Natural killer cell treated with Interleukin-12 subunit alpha and Interleukin-12 subunit beta and Interleukin-15 and Interleukin-18, amount 100 ng/mL, for 72 hours (primary cell): ENCODE measurements at places on chromosomes 13 and 19. TPM values are rescaled to one million over a fixed set of nuclear protein-coding genes. Genes with fewer than 3 reads are reported as not detected.

- no peak for DNase-seq
- no peaks in the 10 kb centered on the region for H3K36me3 ChIP-seq
- no peaks in the 10 kb centered on the region for H3K4me1 ChIP-seq
Measured at GRCh38 chr13:37382146-37382545, 216.4 kb downstream of the POSTN start.

GRCh38 chr13:112897603-112897955, 71.4 kb upstream of the MCF2L start:
- H3K27me3 ChIP-seq = peaks cover 12% of the 10 kb centered on the region
- DNase-seq = no peak
- H3K4me3 ChIP-seq = no peak overlapping the region
- H3K36me3 ChIP-seq = no peaks in the 10 kb centered on the region

GRCh38 chr13:107209824-107210722, 642.1 kb upstream of the ARGLU1 start:
- no peaks in the 10 kb centered on the region for H3K36me3 ChIP-seq
- no peak for DNase-seq
- no peak overlapping the region for H3K27ac ChIP-seq
- H3K4me3 ChIP-seq = no peak overlapping the region
- no peaks in the 10 kb centered on the region for H3K27me3 ChIP-seq
- no peaks in the 10 kb centered on the region for H3K4me1 ChIP-seq

GRCh38 chr19:58368561-58369360, 6.2 kb upstream of the ZNF497 start:
- H3K27ac ChIP-seq = no peak overlapping the region
- no peaks in the 10 kb centered on the region for H3K4me1 ChIP-seq
- peak; percentile 56 for DNase-seq
- H3K36me3 ChIP-seq = no peaks in the 10 kb centered on the region
- H3K4me3 ChIP-seq = no peak overlapping the region

DNA sequence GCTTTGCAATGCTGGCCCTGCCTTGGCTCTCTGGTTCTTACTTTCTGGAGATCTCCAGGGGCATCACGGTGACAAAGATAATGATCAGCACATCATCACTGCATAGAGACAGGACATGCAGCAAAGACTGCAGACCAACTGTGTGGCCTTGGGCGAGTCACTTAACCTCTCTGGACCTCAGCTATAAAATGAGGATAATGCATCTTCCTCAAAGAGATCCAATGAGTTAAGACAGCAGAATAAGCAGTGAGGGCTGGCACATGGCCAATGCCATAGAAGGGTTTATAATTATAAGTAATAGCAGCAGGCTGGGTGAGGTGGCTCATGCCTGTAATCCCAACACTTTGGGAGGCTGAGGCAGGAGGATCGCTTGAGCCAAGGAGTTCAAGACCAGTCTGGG, 2.4 kb downstream of the MAG start:
- H3K4me3 ChIP-seq = no peak overlapping the region
- H3K36me3 ChIP-seq = no peaks in the 10 kb centered on the region
- H3K27me3 ChIP-seq = no peaks in the 10 kb centered on the region
- no peaks in the 10 kb centered on the region for H3K4me1 ChIP-seq

GRCh38 chr19:43329989-43330388, 23.5 kb upstream of the CD177 start:
- peaks cover 9% of the 10 kb centered on the region for H3K27me3 ChIP-seq
- no peaks in the 10 kb centered on the region for H3K36me3 ChIP-seq
- no peak for DNase-seq
- peaks cover 7% of the 10 kb centered on the region for H3K4me1 ChIP-seq
- H3K4me3 ChIP-seq = no peak overlapping the region

GRCh38 chr13:102582256-102582655, 14.5 kb upstream of the TPP2 start:
- peaks cover 10% of the 10 kb centered on the region for H3K4me1 ChIP-seq
- peak overlapping the region; percentile 56 for H3K27ac ChIP-seq
- DNase-seq = no peak

- DNase-seq = peak; percentile 84
- peaks cover 71% of the 10 kb centered on the region for H3K27me3 ChIP-seq
- no peak overlapping the region for H3K27ac ChIP-seq
- H3K4me1 ChIP-seq = peaks cover 5% of the 10 kb centered on the region
- peaks cover 27% of the 10 kb centered on the region for H3K36me3 ChIP-seq
Measured at GRCh38 chr13:112066624-112067004, 335 bp upstream of the SOX1 start.

DNA sequence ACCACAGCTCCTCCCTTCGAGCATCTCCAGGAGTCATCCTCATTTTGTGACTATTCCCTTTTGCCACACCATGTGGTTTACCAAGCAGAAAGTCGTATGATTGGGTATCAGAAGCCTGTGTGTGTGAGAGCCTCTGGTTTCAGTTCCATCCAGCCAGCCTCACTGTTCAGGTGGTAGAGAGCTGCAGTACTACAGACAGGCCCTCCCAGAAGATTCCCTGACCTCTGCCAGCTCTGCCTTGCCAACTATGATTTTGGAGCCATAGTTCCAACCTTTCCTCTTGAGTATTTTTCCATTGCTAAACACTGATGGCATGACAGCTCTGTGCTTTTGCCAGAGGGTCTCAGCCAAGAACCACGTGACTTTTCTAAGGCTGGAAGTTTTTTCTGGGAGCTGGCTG, 82.5 kb downstream of the DHRS12 start:
- H3K27me3 ChIP-seq = no peaks in the 10 kb centered on the region
- H3K36me3 ChIP-seq = no peaks in the 10 kb centered on the region
- H3K4me1 ChIP-seq = peaks cover 5% of the 10 kb centered on the region
- no peak overlapping the region for H3K27ac ChIP-seq
- no peak for DNase-seq

GRCh38 chr13:20425819-20426219, 99.8 kb downstream of the CRYL1 start:
- no peak overlapping the region for H3K27ac ChIP-seq
- DNase-seq = no peak
- H3K4me1 ChIP-seq = peaks cover 17% of the 10 kb centered on the region
- H3K4me3 ChIP-seq = no peak overlapping the region
- H3K27me3 ChIP-seq = no peaks in the 10 kb centered on the region

GRCh38 chr13:28817204-28817603, 2.9 kb upstream of the MTUS2 start:
- H3K27me3 ChIP-seq = peaks cover 25% of the 10 kb centered on the region
- peaks cover 5% of the 10 kb centered on the region for H3K4me1 ChIP-seq
- no peak overlapping the region for H3K4me3 ChIP-seq
- no peak for DNase-seq

- H3K4me1 ChIP-seq = no peaks in the 10 kb centered on the region
- no peaks in the 10 kb centered on the region for H3K27me3 ChIP-seq
- no peak for DNase-seq
- no peaks in the 10 kb centered on the region for H3K36me3 ChIP-seq
- no peak overlapping the region for H3K4me3 ChIP-seq
Measured at GRCh38 chr13:65330287-65330686, 1899.8 kb downstream of the PCDH9 start.

GRCh38 chr13:76019421-76020044, 383.4 kb downstream of the LMO7 start:
- no peak for DNase-seq
- no peaks in the 10 kb centered on the region for H3K27me3 ChIP-seq
- no peak overlapping the region for H3K4me3 ChIP-seq
- no peaks in the 10 kb centered on the region for H3K4me1 ChIP-seq
- no peak overlapping the region for H3K27ac ChIP-seq
- no peaks in the 10 kb centered on the region for H3K36me3 ChIP-seq

DNA sequence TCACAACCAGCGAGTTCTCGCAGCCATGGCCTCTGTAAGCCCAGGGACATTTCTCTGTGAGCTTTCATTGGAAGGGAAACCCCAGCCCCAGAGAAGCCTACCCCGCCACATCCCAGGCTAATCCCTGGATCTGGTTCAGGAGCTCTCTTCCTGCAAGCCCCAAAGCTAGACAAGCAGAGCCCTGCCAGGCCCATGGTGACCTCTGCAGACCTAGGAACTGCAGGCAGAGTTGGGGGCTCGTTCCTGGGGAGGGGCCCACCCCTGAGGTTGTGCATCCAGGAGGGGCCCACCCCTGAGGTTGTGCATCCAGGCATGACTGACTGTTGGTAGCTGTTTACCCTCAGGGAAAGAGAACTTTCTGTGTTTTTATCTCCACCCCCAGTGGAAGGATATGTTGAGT, 21.7 kb downstream of the KCTD15 start:
- no peaks in the 10 kb centered on the region for H3K36me3 ChIP-seq
- DNase-seq = no peak
- H3K4me3 ChIP-seq = no peak overlapping the region

DNA sequence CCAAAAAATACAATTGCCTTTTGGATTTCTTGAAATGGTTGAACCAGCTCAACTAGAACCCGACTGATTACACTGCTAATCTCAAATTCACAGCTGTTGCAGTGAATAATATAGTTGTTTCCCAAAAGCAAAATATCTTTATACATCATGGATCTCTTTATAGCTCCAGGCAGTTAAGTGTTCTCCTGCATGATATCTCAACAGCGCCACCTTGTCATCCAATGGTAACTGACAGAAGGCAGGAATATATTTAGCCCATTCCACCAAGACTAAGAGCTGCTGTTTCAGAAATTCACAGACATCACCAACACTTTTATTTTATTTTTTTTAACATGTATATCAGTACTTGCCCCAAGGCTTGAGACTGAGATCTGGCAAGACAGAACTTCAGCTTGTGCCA, 1141.0 kb upstream of the PRR20A start:
- no peak for DNase-seq
- H3K27me3 ChIP-seq = no peaks in the 10 kb centered on the region
- H3K27ac ChIP-seq = no peak overlapping the region
- H3K4me1 ChIP-seq = no peaks in the 10 kb centered on the region
- peaks cover 9% of the 10 kb centered on the region for H3K36me3 ChIP-seq

- peaks cover 18% of the 10 kb centered on the region for H3K27me3 ChIP-seq
- no peak for DNase-seq
- H3K36me3 ChIP-seq = no peaks in the 10 kb centered on the region
- H3K27ac ChIP-seq = no peak overlapping the region
- H3K4me1 ChIP-seq = peaks cover 10% of the 10 kb centered on the region
- no peak overlapping the region for H3K4me3 ChIP-seq
Measured at GRCh38 chr19:6092329-6093286, 17.7 kb downstream of the RFX2 start.

DNA sequence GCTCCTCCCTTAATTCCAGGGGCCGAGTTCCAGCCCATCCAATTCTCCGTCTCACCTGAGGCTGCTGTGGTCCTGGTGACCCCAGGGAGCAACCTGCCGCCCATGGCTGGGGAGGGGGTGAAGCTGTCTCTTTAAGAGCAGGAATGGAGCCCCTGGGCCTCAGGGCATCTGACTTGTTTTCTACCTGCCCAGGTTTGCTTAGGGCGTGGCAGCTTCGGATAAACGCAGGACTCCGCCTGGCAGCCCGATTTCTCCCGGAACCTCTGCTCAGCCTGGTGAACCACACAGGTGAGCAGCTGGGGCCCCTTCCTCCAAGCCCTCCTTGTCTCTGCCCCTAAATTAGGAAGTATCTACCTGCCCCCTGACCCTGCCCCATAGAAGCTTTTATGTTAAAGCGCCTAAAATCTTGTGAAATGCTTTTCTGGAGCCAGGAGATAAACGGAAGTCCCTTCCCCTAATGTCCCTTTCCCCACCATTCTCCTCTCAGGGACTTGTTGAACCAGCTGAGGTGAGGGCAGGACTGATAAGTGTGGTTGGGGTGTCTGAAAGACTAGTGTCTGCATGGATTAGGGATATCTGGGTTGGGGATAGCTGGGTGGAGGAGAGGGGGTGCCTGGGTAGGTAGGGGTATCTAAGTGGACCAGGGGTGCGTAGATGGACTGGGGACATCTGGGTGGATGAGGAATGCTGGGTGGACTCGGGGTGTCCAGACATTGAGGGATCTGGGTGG, 614 bp downstream of the FXYD3 start:
- no peak overlapping the region for H3K4me3 ChIP-seq
- no peaks in the 10 kb centered on the region for H3K36me3 ChIP-seq
- no peaks in the 10 kb centered on the region for H3K4me1 ChIP-seq
- no peak for DNase-seq
- no peaks in the 10 kb centered on the region for H3K27me3 ChIP-seq

DNA sequence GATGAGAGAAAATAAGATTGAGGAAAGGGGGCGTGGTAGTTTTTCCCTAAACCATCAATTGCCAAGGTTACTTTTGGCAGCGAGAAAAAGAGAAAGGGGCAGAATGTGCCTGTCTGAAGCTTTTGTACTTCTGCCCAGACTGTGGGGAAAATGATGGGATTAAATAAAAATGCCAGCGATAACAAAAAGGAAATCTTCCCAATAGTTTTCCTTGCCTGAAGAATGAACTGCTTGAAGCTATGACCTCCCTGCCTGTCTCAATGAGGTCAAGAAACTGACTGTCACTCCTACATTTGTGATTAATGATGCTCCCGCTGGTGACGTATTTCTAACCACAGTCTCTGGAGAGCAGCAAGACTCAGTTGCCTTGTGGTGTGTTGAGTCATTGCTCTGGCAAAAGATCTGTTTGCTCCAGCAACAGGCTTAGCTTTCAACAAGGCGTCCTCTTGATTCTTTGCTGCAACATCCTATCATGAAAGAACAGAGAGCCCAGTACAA, 1051.5 kb downstream of the DIAPH3 start:
- H3K27ac ChIP-seq = no peak overlapping the region
- H3K4me1 ChIP-seq = no peaks in the 10 kb centered on the region
- no peak for DNase-seq
- H3K27me3 ChIP-seq = no peaks in the 10 kb centered on the region
- peaks cover 4% of the 10 kb centered on the region for H3K36me3 ChIP-seq

DNA sequence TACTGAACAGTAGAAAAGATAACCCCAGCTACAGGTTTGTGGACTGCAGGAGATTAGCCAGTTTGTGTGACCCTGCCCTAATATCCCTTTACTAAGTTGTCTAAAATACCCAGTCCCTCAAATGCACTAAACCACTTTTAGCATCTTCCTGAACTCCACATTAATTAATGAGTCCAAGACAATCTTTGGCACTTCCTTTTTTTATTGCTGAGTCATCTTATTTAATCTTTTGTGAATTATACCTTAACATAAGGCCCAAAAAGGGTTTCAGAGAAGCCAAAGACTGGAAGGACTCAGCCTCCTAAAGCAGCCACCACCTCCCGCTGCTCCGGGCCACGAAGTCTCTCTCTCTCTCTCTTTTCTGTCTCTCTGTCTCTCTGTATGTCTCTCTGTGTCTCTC, 48.8 kb upstream of the PDCD5 start:
- H3K4me1 ChIP-seq = peaks cover 6% of the 10 kb centered on the region
- no peak overlapping the region for H3K27ac ChIP-seq
- H3K4me3 ChIP-seq = no peak overlapping the region

- H3K4me3 ChIP-seq = no peak overlapping the region
- peaks cover 28% of the 10 kb centered on the region for H3K36me3 ChIP-seq
- DNase-seq = no peak
- H3K27me3 ChIP-seq = no peaks in the 10 kb centered on the region
Measured at GRCh38 chr13:19645000-19645399, 11.5 kb downstream of the MPHOSPH8 start.

VSTM2B gene
- total RNA-seq = not detected

TICAM1 gene
- 42.6 TPM for total RNA-seq

CYP4F3 gene
- total RNA-seq = not detected

IL12RB1 gene
- total RNA-seq = 109 TPM

RNF225 gene
- total RNA-seq = 0.59 TPM

PNMA8C gene
- not detected for total RNA-seq
